ENCODE measurements at places on chromosomes 11 and 22.
A peak's percentile ranks its signal among the peaks of the same experiment; 100 is the strongest.

- DNase-seq, result no peak
Observed at GRCh38 chr22:45640941-45641621, 30.6 kb upstream of the ATXN10 start.

- DNase-seq, result no peak
Observed at GRCh38 chr22:42560381-42560780, 6.6 kb downstream of the SERHL2 start.

- no peak for DNase-seq
Observed at GRCh38 chr11:1473011-1473628, 13.5 kb downstream of the MOB2 start.

GRCh38 chr11:74826901-74827300 is 78.3 kb downstream of the RNF169 start:
- no peak for DNase-seq

DNA sequence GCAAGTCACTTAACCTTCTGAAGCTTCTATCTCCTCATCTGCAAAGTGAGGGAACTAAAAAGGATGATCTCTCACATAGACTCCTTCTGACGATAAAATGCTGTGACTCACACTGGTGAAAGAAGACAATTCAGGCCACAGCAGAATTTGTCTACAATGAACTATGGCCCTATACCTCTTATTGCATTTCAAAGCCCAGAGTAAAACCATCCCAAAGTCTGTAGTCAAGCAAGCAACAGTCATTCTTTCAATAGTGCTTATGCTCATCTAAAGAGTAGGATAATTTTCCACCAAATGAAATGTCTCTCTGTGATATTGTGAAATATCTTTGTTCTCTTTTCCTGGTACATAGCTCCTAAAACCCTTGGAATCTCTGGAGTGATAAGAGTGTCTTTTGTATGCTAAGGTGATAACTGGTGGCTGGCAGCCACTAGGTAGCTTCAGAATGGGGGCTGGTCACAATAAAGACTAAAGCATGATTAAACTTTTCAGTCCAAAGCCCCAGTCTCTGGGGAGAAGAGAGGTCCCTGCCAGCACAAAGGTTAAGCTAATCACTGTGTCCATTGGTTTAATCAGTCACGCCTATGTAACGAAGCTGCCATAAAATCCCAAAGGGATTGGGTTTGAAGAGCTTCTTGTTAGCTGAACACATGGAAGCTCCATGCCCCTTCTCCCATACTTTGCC is 30.8 kb downstream of the SYTL2 start:
- peak; percentile 11 for DNase-seq

GRCh38 chr11:16902182-16902581 is 112.0 kb downstream of the PLEKHA7 start:
- DNase-seq, result peak; percentile 19
